H54 (cell line): ENCODE measurements at places on chromosomes 11 and 22.
A peak's percentile ranks its signal among the peaks of the same experiment; 100 is the strongest.

DNA sequence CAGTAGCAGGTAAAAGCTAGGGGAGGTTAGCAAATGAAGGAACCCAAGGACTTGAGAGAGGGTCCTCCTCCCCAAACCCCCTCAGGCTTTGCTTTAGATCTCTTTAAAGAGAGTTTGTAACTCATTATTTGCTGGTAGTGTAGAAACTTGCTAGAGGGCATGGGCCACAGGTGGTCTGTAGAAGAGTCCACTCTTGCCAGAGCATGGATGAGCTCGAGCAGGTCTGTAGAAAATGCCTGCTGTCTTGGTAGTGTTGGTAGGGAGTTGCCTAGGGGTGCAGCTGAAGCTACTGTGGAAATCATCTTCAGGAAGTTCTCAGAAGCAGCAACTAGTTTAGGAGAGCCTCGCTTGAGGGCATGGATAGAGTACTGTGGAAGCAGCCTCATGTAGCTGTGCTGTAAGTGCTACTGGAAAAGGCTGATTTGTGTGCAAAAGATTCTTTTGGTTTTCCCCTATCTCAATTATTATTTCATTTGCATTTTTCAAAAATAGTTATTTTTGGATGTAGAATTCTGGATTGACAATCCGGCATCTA is 104.3 kb downstream of the TMEM135 start:
- DNase-seq, result no peak

GRCh38 chr11:111045407-111045803 is 200.1 kb upstream of the POU2AF2 start:
- DNase-seq, result no peak

DNA sequence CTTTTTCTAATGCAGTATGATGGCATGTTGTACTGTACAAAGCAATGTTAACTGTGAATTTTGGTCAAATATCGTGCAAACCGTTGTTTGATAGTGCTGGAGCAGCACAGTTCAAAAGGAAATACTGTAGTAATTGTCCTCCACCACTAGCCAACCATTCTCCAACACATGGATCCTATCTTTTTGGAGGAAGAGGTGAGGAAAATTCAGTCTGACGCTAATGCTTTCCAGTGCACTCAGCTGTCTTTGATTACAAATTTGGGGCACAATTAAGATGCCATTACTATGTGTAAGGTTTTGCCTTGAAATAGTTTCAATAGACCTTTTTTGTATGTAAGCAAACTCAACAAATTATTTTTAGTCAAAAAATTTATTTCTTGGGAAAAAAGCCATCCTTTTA is 240.5 kb upstream of the CCDC179 start:
- DNase-seq, result no peak

GRCh38 chr22:40070701-40071100 is 75.9 kb downstream of the FAM83F start:
- DNase-seq, result no peak

DNA sequence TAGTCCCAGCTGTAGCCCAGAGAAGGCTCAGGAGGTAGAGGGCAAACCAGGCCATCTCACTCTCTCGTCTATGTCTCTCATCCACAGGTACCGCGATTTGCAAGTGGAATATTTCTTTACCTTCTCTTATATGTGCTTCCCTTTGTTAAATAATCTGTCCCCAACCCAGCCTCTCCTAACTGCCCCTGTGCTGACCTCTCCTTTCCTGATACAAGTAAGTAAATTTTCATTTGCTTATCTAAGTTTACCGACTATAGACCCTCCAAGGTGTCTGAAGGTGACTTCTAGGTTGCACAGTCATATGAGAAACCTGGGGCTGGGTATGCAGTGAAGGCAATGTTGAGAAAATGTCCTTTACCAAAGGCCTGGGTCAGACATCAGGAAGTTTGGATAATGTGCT is at the start of gene CBLIF:
Gene CBLIF (minus strand): TSS at position 101 of the 400 bp plus-strand sequence. CDS start 46 bp downstream, at position 55.
- no peak for DNase-seq

DNA sequence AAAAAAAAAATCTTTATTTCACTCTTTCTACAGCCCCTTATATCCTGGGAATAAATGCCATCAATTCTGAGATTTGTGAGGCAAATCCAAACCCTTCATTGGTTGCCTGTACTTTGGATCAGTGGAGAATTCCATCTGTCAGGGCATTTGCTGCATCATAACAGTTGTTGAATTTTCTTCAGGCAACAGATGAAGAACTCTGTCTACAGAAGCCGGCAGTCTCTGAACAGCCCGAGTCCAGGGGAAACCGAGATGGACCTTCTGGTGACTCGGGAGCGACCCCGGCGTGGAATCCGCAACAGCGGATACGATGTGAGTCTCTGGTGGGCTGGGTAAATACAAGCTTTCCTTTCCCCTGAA is 82.3 kb downstream of the C11orf91 start:
- DNase-seq, result no peak

DNA sequence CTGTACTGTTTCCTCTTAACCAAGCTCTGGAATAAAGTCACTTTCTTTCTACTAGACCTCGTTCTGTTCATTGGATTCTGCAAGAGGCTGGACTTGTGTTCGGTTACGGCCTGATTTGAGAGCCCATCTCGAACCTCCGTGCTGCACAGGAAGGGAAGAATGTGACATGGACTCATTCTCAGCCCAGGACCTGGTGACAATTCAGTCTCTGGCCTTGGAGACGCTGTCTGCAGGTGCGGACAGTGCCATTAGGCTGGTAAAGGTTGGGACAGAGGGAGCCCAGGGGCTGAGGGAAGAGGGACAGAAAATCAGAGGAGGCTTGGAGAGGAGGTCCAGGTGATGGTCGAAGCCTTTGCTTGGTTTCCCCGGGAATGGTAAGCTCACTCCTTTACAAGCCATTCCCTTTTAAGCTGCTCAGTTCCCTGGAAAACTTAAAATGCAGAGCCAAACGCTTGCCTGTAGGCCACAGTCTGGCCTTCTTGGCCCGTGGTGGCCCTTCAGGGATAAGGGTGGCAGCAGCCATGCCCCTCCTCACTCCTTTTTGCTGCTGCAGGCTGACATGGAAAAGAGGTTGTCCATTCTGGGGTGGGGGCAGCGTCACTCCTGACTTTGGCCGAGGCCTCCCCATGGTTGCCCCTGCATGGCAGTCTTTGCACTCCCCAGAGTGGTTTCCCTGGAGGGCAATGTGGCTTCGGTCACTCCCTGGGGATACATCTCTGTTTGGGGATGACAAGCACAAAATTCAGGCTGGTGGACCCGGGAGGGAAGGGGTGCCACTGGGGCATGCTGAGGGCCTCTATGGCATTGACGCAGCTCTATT is 52.3 kb downstream of the SHISAL1 start:
- DNase-seq, result no peak

DNA sequence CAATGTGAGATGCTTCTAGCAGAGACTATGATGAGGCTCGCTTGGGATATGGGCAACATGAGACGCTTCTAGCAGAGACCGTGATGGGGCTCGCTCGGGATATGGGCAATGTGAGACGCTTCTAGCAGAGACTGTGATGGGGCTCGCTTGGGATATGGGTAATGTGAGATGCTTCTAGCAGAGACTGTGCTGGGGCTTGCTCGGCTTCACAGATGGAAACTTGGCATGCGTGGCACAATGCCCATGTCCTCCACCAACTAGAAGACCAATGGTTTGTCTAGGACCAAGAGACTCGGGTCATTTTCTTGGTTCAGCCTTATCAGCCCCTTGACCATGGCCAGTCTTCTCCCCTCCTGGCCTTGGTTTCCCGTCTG is 7.1 kb downstream of the MYEOV start:
- no peak for DNase-seq

- no peak for DNase-seq
Observed at GRCh38 chr11:72678524-72678923, 4.3 kb upstream of the PDE2A start.

GRCh38 chr11:45928535-45929215 is 6.2 kb downstream of the LARGE2 start:
- DNase-seq, result no peak

GRCh38 chr11:17702876-17703275 is 16.5 kb upstream of the MYOD1 start:
- DNase-seq, result no peak

DNA sequence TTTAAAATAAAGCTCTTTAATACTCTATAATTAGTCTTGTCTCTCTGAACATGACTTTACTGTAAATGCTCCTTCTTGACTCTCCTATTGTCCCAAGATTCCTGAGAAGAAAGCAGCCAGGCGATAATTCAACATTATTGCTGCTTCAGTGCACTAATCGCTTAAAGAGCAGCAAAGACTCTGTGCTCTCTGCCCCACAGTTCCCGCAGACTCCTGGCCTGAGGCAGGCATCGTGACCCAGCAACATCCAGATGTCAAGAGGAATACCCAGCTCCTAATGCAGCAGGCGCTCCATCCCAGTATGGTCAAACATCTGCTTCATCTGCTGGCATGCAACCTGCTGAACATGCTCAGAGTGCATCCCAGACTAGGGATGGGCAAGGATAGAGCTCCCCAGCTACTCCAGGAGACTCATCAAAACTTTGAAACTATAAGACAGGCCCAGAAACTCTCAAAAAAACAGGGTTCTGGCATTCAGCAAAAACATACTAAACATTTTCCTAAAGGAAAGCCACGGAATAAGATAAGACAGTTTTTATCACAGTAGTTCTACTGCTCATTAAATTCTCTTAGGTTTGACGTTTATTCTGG is 270.0 kb downstream of the SOX6 start:
- no peak for DNase-seq

DNA sequence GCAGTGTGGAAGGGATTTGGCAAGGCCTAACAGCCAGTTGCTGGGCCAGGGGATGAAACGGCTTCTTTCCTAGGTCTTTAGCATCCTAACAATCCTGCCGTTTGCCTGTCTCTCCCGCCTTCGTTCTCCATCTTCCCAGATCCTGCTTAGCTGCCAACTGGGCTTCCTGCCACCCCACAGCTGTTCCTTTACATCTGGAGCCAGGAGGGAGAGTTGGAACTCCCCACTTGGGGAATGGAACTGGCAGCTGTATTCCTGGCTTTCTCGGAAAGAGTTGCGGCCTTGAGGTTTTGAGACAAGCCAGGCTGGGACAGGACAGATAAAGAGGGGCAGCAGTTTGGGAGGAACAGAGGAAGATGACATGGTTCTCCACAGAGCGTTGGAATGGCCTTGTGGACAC is 59.6 kb downstream of the ST3GAL4 start:
- no peak for DNase-seq

DNA sequence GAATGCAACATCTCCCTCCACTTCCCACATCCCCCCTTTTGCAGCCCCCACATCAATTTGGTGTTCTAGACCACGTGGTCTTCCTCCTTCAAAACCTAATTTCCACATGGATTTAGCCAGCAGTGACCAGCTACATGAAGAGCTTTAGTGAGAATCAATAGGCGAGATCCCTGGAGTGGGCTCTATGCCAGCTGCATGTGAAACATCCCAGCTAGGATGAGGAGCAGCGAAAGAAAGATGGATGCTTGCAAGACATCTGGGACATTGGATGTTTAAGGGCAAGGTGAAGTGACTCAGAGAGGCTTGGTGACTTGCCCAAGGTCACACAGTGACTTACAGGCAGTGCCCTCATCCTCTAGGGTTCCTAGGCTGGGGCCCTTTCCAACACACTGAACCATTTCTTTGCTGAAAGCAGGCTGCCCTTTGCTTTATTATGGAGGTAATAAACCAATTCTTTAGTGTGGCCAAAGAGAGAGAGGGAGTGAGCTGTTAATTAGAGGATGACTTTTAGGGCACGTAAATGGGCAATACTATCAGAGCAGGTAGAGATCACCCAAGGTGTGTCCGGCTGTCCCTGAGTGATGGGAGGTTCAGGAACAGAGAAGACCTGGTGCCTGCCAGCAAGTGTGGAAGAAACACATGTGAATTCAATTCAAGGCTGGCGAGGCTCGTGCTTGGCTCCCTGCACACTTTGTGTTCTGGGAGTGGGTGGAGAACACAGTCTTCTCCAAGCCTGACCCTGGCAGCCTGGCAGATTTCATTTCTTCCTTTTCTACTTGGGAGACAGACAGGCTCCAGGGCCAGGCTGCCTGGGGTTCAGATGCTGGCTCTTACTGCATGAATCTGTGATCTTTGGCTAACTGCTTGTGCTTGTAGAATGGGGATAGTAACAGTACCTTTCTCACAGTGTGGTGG is 24.0 kb downstream of the TSPAN18 start:
- no peak for DNase-seq

DNA sequence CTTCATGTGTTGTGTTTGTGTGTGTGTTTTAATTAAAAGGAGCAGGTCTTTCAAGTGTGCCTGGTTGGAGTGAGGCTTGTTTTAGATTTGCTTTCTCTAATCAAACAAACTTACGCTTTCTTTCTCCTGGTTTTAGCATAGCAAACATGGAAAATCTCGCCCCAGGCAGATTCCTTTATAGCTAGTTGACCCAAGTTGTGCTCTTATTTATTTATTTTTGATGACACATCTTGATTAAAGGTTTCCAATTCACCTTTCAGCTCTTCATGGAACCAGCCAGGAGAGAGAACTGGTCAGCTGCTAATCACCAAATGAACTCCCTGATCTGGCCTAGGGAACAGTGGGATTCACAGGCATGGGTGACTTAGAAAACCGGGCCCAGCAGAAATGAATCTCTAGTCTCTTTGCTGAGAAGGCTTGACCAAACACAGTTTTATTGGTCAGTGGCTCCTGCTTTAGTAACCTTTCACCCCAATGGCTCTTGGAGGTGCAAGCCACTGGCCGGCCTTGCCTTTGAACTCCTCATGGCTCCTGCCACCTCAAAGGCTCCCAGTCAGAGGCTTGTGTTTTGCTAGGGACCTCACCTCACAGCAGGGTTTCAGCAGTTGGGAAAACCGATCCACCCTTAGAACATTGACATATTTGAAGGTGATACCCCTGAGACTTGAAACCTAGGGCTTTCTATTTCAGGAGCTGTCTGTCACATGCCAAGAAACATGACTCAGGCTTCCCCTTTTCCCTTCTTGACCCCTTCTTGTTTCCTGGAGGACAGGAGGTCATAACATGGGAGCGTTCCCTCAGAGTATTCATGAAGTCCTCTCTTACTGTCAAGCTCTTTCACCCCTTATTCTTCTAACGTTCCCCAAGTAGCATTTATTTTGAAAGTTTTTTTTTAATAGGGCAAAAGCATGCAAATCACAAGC is 48.8 kb downstream of the EXT2 start:
- DNase-seq, result no peak

DNA sequence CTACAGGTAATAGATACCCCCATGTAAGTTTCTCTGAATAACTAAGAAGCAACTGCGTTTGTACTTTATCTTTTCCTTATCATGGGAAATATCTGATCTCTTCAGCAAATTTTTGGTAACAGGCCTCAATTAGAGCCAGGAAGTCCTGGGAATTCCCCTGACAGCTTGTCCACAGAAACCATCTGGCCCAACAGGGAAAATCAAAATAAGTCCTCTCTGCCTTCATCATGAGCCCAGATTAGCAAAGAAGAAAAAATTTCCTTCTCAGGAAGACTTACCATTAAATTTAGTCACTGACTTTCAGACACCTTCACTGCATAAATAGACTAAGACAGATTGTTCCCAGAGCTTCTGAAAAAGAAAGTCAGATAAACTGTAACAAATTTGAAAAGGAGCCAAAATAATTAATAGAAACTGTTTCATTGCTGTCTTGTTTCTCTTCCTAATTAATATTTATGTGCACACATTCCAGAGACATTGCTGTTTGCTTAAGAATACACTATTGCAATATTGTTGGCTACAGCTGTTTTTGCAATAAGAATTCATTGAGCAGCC is 278.1 kb upstream of the FAT3 start:
- no peak for DNase-seq

GRCh38 chr11:12167061-12168000 is 56.9 kb downstream of the MICAL2 start:
- DNase-seq, result peak; percentile 43

GRCh38 chr11:85694385-85694980 is 8.5 kb upstream of the CCDC89 start:
- DNase-seq, result no peak
